HT-29 (cell line): ENCODE measurements at places on chromosomes 13 and 19. TPM values are rescaled to one million over a fixed set of nuclear protein-coding genes. Genes with fewer than 3 reads are reported as not detected.

- DNase-seq, result no peak
Observed at GRCh38 chr13:74794582-74794981, 660.4 kb upstream of the KLF12 start.

GRCh38 chr19:29643361-29643935 is 21.8 kb upstream of the PLEKHF1 start:
- no peak for DNase-seq

DNA sequence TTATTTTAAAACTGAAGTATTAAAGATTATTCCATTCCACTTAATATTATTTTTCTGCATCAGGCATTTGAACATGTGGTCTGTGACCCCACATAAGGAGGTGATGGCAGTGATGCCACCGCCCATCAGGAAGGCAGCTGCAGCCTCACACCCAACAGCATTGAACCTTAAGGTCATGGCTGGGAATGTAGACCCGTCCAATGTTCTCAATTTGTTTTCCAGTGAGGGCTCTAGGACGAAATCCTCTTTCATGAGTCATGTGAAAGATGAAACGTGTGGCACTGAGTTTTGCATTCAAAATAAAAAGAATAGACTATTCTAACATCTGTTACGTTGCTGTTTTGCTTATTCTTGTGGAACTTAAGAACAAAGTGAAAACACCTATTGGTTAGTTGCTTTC is 74.5 kb upstream of the ANKRD10 start:
- no peak for DNase-seq

DNA sequence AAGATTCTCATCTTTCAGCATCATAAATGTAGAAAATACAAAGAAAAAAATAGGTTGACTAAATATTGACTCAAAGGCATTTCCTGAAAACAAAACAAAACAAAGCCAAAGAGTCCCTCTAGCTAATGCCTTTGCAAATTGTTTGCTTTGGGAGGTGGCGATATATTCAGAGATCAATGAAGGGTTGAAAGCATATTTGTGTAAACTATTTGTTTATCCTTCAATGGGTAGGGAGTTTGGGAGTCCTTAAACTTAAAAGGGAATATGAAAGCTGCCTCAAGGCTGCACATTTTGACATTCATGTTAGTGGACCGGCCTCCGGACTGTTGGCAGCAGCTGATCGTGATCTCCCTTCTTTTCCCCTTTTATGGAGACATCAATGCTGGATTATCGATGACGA is 257.5 kb downstream of the ITGBL1 start:
- DNase-seq, result no peak

- no peak for DNase-seq
Observed at GRCh38 chr13:66716538-66716937, 513.6 kb downstream of the PCDH9 start.

DNA sequence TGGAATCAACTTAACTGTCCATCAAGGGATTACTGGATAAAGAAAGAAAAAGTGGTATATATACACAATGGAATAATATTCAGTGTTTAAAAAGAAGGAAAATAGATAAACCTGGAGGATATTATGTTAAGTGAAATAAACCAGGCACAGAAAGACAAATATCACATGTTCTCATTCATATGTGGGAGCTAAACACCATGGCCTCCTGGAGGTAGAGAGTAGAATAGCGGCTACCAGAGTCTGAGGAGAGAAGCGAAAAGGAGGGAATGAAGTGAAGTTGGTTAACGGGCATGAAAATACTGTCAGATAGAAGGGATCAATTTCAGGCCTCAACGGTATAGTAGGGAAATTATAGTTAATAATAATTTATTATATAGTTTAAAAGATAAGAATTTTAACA is 147.5 kb upstream of the OBI1 start:
- DNase-seq, result peak; percentile 52

DNA sequence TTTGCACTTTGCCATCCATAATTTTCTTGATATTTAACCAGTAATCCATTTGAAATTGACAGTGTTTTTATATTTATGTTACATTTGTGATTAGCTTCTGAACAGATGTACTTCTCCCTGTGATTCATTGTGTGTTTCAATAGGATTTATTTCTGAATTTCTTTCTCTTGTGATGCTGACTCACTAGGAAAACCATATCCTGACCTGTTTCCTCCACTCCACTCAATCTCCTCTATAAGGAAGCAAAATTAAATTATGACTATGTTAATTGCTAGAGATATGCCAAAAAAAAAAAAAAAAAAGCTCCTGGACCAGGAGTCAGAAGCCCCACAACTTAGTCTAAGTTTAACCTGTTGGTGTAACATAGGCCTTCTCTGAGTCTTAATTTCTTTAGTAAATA is 614.6 kb upstream of the SPRY2 start:
- no peak for DNase-seq

GRCh38 chr13:26541678-26542568 is 15.6 kb upstream of the WASF3 start:
- no peak for DNase-seq

DNA sequence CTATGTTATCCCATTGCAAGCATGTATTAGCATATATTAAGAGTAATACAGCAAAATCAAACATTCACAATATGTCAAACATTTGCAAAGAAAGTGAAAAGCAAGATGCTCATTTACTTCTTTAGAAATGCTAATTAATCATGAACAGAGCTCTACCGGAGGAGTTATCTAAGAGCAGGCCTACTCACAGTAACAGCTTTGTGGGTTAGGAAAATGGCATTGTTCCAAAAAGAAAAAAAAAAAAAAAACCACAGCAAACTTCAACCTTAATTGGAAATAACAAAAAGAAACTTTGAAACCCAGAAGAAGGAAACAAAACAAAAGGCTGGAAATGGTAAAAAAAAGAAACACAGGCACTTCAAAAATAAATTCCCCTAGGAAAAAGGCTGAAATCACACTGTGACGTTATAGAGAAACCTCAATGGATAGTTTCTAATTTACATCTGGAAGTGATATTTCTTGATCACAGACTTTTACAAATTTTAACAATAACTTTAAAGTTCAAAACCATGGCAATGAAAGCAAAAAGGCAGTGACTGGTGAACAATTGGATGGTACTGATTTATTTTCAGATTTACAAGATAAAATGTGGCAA is 1236.8 kb upstream of the SPRY2 start:
- peak; percentile 5 for DNase-seq

GRCh38 chr19:15684828-15685227 is 11.9 kb downstream of the CYP4F12 start:
- DNase-seq, result no peak

- no peak for DNase-seq
Observed at GRCh38 chr19:51458899-51459505, 748 bp upstream of the SIGLEC8 start.

- peak; percentile 71 for DNase-seq
Observed at GRCh38 chr19:47280183-47280797, 5.6 kb downstream of the INAFM1 start.

- no peak for DNase-seq
Observed at GRCh38 chr13:76735641-76736040, 150.6 kb downstream of the KCTD12 start.

DNA sequence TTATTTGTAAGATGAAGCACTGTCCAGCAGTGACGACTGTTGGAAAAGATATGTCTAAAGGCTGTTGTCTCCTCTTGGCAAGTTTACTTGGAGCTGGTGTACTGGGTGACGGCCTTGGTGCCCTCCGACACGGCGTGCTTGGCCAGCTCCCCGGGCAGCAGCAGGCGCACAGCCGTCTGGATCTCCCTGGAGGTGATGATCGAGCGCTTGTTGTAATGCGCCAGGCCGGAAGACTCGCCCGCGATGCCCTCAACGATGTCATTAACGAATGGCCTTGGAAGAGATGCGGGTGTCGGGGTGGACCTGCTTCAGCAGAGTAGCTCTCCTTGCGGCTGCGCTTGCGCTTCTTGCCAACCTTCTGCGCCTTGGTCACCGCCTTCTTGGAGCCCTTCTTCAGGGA is 24.6 kb upstream of the ZDHHC20 start:
- no peak for DNase-seq

DNA sequence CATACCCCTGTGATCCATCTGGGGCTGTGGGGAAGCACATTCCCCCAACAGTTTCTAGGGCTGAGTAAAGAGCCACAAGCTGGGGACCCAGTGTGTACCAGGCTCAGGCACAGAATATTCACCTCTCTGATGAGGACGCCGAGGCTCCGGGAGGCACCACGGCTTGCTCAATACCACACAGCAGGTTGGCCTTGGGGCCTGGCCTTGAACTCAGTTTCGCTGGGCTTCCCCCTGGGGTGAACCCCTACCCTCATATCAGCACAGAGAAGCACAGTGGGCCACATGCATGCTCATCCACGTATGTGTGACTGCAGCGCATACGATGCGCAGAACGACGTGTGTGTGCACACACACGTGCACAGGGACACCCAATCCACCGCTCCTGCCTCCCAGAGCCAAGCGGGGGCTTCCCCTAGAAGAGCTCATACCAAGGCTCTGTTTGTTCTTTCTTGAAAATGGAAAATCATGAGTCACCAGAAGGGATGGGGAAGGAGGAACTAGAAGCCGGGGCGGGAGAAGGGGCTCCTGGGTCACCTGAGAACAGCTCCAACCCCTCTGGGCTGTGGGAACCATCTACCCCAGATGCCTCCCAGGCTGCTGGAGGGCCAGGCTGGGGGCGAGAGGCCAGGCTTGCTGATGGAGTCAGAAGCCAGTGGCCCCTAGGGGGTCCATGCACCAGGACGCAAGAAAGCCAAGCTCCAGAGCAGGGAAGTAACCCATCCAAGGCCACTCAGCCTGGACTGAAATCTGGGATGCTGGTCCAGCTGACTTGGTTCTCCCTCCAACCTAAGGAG is 4.9 kb upstream of the PDE4C start:
- no peak for DNase-seq

DNA sequence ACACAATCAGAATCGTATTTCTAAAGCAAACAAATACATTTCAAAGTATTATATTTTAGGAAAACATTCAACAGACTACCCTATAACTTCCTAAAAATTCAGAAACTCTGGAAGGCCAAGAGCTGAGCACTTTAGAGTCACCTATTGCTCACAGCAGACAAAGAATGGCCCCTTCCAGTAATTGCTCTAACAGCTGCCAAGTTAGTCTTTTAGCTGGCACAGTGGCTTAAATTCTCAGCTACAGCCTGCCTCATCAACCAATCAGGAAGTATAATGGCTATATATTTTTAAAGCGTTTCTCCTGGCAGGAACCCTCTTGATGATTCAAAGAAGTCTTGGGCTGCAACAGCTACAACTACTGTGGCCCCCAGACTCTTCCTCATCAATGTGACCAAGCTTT is 14.9 kb upstream of the SLITRK5 start:
- no peak for DNase-seq

- DNase-seq, result peak; percentile 67
Observed at GRCh38 chr19:10699650-10700335, 1.4 kb upstream of the QTRT1 start.

- DNase-seq, result no peak
Observed at GRCh38 chr19:40225440-40226305, 816 bp downstream of the CCNP start.

DNA sequence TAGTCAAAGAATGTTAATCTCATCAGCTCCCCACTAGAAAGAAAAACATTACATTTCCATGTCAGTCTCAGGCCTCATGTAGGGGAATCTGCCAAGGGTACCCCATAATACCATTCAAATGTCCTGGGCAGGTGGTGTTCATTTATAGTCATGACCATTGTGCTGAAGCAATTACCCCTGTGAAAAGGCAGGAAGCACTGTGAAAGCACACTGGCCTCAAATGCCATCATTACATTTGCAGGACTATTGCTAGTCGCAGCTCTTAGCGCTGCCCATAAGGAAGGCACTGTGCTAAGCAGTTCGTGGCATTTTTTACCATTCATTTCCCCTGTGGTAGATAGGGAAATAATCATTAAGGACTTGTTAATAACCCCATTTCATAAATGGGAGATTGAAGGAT is 109.0 kb downstream of the LHFPL6 start:
- DNase-seq, result no peak

DNA sequence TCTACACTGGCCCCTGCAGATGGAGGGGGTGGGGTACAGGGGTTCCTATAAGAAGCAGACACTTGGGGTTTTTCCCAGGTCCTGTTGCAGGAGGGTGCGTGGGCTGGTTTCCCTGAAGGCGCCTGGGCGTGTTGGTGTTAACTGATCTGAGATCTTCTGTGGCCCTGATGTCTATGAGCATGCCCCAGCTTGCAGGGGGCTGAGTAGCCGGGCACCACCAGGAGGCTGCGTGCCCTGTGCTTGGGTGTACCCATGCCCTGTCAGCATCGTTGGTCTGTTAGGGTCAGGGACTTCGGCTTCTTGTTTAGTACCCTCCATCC is 45.3 kb downstream of the CAPN12 start:
- no peak for DNase-seq

DNA sequence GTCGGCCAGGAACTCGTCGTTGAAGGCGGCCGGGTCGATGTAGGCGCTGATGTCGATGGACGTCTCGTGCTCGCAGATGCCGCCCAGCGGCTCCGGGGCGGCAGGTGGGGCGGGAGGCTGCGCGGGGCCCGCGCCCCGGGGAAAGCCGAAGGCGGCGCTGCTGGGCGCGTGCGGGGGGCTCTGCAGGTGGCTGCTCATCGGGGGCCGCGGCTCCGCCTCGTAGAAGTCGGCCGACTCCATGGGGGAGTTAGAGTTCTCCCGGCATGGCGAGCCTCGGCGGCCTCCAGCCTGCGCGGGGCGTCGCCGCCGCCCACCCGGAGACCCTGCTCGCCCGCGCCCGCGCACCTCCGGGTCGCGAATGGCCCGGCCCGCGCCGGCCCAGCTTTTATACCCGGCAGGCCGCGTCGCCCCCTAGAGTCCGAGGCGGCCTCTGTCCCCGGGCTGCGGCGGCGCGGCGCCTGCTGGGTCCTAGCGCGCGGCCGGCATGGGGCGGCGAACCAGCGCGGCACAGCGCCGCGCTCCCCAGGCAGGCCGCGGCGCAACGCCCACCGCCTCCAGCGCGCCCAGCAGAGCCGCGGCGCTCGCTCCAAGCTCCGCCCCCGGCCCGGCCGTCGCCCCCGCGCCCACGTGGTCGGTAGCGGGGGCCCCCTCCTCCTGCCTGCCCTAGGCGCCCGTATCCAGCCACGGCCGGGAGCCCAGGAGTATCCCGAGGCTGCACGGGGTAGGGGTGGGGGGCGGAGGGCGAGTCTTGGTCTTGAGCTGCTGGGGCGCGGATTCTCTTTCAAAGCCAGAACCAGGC is at the start of gene CEBPA:
TSS of gene CEBPA (minus strand) at position 360 of the 799 bp plus-strand sequence. CDS start at position 240, 120 bp downstream.
- DNase-seq, result peak; percentile 92

GRCh38 chr13:63088226-63088625 is 1672.6 kb upstream of the PCDH20 start:
- no peak for DNase-seq

GRCh38 chr19:29529646-29530539 is 4.1 kb downstream of the VSTM2B start:
- no peak for DNase-seq

- DNase-seq, result peak; percentile 24
Observed at GRCh38 chr19:35040826-35041547, 534 bp upstream of the HPN start.

GRCh38 chr19:15589760-15590451 is 25.1 kb upstream of the CYP4F8 start:
- DNase-seq, result no peak

The C2CD4C gene
- 0.58 TPM in 1 of 2 replicates, not detected in the other for total RNA-seq

The UGGT2 gene
- total RNA-seq, result 43.4 and 51.5 TPM in 2 replicates

The ZNF471 gene
- total RNA-seq, result not detected in 2 replicates

The CRTC1 gene
- total RNA-seq, result 4.1 and 4.7 TPM in 2 replicates

The IQCN gene
- 0.71 and 1.1 TPM in 2 replicates for total RNA-seq

The OR10H3 gene
- total RNA-seq, result not detected in 2 replicates

The ACTMAP gene
- total RNA-seq, result 1.9 and 2.6 TPM in 2 replicates

The OSCAR gene
- total RNA-seq, result 0.05 TPM in 1 of 2 replicates, not detected in the other

The EPS8L1 gene
- total RNA-seq, result 543 and 612 TPM in 2 replicates

The PRR19 gene
- 4.4 and 4.7 TPM in 2 replicates for total RNA-seq
